ENCODE measurements at places on chromosomes 3 and 15. TPM values are rescaled to one million over a fixed set of nuclear protein-coding genes. Genes with fewer than 3 reads are reported as not detected.

The ATP13A5 gene
- total RNA-seq = 1.5 TPM

The MYZAP gene
- total RNA-seq = 2.4 TPM

The COPG1 gene
- 117 TPM for total RNA-seq

The C3orf22 gene
- total RNA-seq = not detected

The HES1 gene
- total RNA-seq = 58.9 TPM

The ITGB5 gene
- total RNA-seq = 32.3 TPM

The GOLGA6L7 gene
- not detected for total RNA-seq

The GOLGA8H gene
- total RNA-seq = 2.2 TPM

DNA sequence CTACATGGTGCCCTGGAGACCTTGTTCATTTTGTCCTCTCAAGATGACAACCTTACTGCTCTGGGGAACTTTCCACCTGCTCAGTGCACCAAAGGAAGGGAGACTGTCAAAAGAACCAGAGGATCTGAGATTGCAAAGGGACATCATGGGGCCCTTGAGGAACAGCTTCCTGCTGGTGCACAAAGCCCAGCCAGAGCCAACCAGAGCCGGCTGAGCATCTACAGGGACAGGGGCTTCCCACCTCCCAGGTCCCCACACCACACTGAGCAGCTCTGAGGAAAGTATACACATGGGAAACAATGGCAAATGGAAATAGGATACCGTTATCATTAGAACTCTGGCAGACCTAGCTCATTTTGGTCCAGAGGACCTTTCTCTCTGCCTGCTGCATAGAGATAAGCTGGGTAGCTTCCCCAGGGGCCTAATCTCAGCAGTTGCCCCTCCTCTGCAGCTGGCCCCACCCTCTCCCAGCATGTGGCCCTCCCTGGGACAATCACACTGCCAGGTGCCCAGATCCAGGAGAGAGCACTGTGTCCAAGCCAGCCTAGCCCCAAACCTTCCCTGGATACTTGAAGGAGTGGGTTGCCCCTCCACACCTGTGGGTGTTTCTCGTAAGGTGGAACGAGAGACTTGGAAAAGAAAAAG is 123.4 kb upstream of the PRR20G start:
- DNase-seq = no peak

DNA sequence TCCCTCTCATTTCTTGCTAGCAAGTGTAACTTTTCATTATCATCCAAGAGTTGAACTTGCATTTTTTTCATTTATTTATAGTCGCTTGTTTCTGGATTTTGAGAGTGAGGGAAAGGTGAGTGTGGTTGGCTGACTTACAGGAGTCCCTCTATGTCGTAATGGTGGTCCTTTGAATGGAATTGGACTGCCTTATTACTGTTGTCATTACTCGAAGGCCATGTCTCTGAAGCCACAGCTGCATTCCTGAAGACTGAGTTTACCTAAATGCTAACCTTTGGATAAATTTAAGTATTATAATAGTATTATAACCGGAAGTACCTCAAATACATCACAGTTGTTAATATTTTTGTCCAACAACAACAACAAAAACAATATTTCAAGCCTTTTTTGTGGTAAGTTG is 488.9 kb downstream of the GABRG3 start:
- no peak for DNase-seq

DNA sequence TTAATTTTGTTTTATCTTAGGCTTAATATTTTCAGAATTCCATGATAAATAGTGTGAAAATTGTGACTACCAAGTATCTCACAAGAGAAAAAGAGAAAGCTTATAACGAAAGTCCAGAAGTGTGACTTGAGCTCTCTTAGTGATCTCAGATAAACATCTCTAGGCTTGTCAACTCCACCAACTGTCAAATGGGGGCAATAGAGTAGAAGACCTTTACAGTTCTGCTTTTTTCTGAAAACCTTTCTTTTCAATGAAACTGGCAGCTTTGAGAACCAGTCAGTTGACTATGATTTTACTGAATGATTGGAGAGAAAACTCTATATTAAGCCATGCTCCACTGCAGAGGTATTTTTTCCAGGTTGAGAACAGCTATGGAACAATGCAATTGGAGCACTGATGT is 119.2 kb upstream of the TP63 start:
- DNase-seq = no peak

GRCh38 chr3:85171976-85172375 is 213.2 kb downstream of the CADM2 start:
- no peak for DNase-seq

DNA sequence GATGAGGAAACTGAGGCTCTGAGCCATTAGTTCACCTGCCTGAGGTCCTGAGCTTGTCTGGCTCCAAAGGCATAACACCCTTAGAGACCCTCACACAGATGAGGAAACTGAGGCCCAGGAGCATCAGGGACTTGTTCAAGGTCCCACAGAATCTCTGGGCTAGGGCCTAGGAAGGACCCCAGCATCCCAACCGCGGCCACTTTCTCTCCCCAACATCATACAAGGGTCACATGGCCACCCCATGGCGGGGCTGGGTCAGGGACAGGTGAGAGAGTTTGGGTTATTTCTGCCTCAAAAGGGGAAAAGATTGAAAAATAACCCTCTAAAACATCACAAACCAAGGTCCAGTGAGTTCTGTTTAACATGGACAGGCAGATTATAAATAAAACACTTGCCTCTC is 6.7 kb downstream of the LINGO1 start:
- no peak for DNase-seq

- no peak for DNase-seq
These were observed 23.1 kb upstream of the TRIM71 start for GRCh38 chr3:32794487-32795308.

GRCh38 chr15:60720493-60721256 is 241.7 kb upstream of the ICE2 start:
- no peak for DNase-seq

DNA sequence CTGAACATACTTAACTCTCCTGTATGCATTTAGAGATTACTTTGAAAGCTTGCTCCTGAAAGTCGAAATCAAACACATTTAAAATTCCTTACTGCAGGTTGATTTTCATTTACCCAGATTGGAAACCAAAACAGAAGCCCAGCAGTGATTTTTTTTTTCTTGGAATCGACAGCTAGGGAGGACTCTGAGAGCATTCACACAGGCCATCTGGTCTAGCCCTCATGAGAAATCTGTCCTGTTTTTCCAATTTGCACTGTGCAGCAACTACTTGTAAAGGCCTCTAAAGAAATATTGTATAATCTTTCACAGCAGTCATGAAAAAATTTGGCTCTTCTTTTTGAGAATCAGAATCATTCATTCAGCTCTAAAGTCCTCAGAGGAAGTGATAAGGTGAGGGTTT is 179.2 kb downstream of the KCNAB1 start:
- DNase-seq = no peak

GRCh38 chr15:68151277-68151676 is 53.9 kb downstream of the CALML4 start:
- no peak for DNase-seq

GRCh38 chr15:80503319-80503952 is 99.3 kb downstream of the ARNT2 start:
- no peak for DNase-seq

DNA sequence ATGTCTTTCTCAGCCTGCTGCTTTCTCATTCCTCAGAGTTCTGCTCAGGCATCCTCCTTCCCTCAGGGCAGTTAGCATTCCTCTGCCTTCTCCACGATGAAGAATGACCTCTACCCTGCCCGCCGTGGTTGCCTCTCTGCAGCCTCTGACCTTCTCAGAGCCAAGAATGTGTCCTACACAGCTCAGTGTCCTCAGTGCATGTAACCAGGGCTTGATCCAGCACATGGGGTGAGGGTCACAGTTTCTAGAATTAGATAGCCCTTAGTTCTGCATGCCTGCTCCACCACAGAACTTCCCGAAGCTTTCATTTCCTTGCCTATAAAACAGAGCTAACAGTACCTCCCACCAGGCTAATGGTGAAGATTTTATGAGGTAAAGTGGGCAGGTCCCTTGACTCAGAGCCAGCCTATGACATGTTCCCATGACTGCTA is 182.1 kb downstream of the CLSTN2 start:
- no peak for DNase-seq

- DNase-seq = no peak
These were observed 500.9 kb downstream of the SOX2 start for GRCh38 chr3:182212479-182213076.

GRCh38 chr15:41286665-41287333 is 45.6 kb downstream of the OIP5 start:
- no peak for DNase-seq

- DNase-seq = no peak
These were observed 13.2 kb downstream of the PRR23E start for GRCh38 chr3:127206154-127206553.

GRCh38 chr15:59548501-59549226 is 62.9 kb upstream of the GCNT3 start:
- no peak for DNase-seq

DNA sequence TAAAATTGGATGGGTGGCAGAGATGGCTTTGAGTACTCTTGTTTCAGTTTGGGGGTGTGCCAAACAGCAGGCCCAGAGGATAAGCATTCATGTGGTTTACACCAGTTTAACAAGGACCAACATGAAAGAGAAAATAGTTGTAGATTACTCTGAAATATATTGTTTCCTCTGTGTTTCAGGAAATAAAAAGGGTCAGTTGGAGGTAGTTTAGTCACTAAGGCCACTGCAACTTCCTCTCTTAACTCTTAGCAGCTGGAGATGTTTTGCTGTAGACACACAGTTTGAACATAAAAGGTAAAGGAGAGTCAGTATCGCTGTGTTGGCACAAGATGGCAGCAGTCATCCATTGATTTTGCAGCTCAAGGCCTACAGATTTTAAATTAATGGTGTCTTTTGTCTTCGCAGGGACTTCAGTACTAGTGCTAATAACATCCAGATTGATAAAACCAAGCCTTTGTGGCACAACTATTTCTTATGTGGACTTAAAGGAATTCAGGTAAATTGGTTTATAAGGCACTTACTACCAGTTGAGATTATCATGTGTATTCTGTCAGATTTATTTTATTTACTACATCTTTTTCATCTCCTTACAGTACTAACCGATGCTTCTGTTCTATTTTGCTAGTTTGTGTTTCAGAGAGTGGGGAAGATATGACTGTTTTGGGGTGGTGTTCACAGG is 65.5 kb downstream of the GALK2 start:
- DNase-seq = peak; percentile 95

GRCh38 chr3:143363949-143364348 is 244.4 kb downstream of the CHST2 start:
- no peak for DNase-seq

GRCh38 chr15:36344887-36345286 is 234.5 kb upstream of the CDIN1 start:
- DNase-seq = no peak

GRCh38 chr3:192128060-192128459 is 599.3 kb downstream of the FGF12 start:
- DNase-seq = peak; percentile 21

DNA sequence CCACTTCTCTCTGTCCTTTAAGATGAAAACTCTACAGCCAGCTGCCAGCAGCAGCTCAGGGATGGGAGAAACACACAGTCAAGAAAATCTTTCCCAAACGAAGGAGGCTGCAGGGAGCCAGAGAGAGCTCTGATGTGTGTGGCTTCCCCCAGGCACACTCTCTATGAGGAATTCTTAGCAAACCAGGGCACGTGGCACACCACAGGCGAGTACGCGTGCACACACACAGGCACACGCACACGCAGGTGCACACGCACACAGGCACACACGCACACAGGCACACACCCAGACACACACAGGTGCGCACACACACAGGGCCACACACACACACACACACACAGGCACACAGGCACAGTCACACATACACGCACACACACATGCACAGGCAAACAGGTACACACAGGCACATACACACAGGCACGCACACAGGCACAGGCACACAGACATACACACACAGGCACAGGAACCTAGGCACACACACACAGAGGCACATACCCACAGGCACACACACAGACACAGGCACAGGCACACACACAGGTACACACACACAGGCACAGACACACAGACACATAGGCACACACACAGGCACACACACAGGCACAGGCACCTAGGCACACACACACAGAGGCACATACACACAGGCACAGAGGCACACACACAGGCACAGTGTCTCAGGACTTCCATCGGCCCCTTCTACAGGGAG is 91.5 kb upstream of the ATP2B2 start:
- no peak for DNase-seq

DNA sequence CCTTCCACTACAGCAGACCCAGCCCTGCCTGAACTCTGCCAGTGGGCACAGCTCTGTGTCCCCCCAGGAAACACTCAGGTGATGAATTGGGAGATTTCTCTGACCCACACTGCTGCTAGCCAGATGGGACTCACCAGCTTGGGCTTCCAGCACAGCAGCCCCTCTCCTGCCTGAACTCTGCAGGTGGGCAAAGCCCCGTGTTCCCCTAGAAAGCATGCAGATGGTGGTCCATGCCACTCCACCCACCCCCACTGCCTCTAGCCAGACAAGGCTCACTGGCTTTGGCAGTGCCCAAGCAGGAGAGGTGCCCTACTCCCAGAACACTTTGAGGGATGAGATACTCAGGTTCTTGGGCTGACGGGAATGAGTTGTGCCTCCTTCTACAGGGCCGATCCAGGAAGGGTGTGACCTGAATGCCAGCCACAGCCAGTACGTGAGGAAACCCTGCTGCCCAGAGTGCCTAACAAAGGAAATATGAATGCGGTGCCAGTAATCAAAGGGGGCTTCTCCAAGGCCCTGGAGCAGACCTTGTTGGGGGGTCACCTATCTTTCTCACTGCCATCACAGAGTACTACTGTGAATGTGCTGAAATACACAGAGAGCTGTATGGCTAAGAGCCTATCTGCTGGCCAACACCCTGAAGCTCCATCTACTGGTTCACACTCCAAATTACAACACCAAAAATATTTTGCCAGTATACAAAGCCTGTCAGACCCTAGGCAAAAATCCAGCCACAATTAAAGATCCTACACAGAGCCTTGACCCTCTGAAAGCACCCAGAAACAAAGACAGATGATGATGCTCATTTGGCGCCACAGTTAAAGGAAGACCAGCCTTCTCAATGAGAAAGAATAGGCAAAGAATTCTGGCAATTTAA is 61.9 kb downstream of the BTLA start:
- no peak for DNase-seq

GRCh38 chr3:38622336-38622735 is 27.2 kb downstream of the SCN5A start:
- DNase-seq = no peak

GRCh38 chr15:80142646-80143045 is 10.2 kb upstream of the FAH start:
- no peak for DNase-seq

DNA sequence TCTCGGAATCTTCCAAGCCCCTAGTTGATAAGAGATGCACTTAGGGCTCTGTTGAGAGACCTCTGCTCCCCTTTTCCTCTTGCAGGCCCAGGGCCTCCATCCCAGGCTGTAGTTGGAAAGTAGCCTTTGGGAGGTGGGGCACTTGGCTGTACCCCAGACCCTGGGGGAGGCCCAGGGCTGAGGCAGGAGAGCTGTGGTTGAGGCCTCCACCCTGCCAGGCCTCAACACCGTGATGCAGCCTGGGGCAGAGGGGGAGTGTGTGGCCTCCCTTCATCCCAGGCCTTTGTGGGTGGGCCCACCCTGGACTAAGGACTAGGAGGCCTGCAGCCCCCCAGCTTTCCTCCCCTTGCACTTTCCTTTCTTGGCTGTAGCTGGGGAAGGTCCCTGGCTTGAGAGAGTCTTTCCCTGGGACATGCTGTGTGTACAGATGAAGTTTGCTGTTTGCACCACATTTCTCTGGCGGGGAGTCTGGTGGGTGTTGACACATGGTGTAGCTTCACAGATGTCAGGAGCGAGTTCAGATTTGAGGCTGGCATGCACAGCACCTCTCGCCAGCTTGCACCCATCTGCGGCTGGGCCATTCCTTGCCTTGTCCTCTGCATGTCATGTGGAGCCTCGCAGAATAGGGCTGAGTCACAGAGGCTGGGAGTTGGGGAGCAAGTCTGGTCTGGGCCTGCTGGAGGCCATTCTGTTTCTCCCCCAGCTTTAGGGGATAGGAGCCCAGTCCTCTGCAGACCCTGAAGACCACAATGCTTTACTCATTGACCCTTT is 13.7 kb downstream of the PLEKHO2 start:
- no peak for DNase-seq

Measured in spinal cord (tissue), 10 donors.